Neural crest cell (in vitro differentiated cells): ENCODE measurements at places on chromosomes 2 and 18.

- no peak for DNase-seq
Measured at GRCh38 chr2:111244864-111245263, 124.2 kb downstream of the BCL2L11 start.

DNA sequence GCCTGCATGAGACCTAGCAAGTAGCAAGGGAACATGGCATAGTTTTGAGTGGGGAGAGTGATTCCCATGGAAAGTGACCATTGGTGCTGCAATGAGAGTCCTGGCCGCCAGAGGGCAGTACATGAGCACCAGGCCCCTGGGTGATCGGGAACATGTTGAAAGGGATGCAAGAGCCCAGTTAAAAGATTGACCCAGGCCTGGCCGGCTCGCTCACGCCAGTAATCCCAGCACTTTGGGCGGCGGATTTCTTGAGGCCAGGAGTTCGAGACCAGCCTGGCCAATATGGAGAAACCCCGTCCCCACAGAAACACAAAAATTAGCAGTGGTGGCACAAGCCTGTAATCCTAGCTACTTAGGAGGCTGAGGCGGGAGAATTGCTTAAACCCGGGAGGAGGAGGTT, 22.2 kb downstream of the FAP start:
- peak; percentile 47 for DNase-seq

DNA sequence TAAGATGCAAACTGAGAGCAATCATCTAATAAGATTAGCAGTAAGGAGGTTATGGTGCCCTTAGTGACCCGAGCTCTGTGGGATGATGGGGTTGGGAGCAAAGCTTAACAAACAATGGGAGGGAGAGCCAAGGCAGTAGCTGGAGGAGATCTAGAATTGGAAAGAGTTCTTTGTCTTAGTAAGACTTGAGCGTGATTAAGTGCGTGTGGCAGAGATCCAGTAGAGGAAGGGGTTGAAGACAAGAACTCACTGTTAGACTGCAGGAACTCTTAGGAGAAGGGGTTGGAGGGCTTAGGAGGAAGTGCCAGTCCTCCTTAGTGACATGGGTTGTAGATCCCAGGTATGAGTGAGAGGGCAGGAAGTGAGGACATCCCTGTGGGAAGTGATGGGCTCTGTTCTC, 184.7 kb downstream of the GFPT1 start:
- DNase-seq: no peak

- no peak for DNase-seq
Measured at GRCh38 chr2:8138923-8139667, 542.8 kb upstream of the ID2 start.

DNA sequence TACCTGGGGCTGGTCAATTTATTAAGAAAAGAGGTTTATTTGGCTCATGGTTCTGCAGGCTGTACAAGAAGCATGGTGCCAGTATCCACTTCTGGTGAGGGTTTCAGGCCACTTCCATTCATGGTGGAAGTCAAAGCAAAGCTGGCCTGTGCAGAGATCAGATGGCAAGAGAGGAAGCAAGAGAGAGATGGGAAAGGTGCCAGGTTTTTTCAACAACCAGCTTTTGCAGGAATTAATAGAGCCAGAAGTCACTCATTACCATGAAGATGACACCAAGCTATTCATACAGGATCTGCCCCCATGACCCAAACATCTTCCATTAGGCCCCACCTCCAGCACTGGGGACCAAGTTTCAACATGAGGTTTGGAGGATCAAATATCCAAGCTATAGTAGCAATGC, 56.8 kb upstream of the ST3GAL5 start:
- no peak for DNase-seq

DNA sequence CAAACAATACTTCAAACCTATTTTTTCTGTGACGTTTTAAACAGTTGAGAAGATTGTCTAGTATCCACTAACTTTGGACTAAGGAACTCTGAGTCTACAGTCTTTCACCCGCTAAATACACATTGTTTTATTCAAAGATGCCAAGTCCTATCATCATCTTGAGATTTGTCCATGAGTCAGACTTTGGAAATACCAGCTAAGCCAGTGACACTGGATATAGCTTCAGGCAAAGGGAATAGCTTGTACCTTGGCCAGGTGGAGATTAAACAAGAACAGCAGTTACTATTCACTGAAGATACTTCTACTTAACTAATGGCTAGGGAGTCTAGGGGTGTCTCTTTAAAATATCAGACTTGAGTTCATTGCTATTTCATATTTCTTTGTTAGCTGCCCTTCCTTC, 137.5 kb downstream of the COMMD1 start:
- no peak for DNase-seq

DNA sequence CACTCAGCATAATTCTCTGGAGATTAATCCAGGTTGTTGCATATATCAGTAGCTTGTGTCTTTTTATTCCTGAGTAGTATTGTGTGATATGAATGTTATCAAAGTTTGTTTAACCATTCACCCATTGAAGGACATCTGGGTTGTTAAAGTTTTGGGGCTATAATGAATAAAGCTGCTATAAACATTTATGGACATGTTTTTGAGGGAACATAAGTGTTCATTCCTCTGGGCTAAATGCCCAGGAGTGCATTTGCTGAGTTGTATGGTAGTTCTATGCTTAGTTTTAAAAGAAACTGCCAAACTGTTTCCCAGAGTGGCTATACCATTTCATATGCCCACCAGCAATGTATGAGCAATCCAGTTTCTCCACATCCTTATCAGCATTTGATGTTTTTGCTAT, 21.8 kb upstream of the KCNJ13 start:
- no peak for DNase-seq

DNA sequence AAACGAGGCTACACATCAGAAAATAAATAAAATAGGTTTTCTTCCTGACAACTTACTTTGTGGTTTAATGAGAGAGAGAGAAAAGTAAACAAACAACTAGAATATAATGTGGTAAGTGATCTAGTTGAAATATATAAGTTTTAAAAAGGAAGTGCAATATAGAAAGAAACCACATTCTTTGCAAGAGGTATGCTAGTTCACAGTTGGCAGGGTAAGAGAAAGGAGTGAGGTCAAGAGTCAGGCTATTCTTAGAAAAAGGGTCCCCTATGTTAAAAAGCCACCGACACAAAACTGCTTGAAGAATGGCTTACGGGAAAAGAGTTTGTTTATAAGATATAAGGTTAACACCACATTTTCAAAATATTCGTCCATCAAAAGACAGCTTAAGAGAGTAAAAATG, 462.1 kb downstream of the ERBB4 start:
- no peak for DNase-seq
